ENCODE measurements at places on chromosomes 3 and 15.

- DNase-seq, result no peak
Observed at GRCh38 chr3:249587-250262, 53.2 kb downstream of the CHL1 start.

DNA sequence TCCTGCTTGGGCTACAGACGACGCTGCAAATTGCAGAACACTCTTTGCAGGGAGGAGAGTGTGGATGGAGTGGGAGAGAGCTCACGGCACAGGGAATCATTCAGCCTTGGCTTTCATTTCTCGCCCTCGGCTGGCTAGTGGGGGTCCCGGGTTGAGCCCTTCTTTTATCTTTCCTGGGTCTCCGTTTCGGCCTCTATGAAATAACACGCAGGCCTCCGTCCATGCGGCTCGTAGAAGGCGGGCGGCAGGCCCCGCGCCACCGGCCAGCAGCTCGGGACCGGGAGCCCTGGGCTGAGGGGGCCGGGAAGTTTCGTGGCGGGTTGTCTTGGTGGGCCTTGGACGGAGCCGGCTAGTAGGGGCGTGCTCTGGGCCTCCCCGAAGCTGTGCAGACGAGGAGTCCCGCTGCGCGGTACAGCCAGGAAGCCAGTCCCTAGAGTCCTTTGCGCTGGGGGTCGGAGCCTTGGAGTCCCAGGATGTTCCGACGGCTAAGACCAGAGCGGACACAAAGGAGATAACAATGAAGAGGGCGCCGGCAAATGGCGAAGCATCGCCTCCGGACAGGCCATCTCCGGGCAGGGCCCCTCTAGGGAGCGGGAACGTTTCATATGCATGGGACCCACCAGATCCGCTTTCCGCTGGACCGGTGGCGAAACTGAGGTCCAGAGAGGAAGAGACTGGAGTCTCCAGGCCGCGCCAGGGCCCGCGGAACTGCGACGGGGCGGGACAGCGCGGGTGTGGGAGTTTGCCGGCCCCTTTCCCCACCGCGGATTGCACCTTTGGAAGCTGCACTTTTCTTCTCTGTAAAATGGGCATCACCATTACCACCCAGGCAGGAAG is 4.3 kb downstream of the RNU6-1 start:
- no peak for DNase-seq

DNA sequence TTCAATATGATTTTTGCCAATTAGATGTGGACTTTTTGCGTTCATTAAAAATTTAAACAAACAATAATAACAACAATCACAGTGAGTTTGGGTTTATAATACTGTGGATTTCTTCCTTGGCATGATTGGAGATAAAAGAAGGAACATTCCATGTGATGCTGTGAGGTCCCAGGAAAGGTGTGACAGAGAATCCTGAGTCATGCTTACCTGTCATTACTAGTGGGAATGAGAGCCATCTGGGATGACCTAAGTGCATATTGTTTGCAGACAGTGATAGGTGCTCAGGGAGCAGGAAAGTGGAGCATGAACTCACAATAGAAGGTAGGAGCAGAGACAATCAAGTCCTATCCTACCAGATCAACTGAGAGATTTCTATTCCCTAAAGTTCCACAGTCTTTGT is 766.5 kb upstream of the CFAP20DC start:
- no peak for DNase-seq

DNA sequence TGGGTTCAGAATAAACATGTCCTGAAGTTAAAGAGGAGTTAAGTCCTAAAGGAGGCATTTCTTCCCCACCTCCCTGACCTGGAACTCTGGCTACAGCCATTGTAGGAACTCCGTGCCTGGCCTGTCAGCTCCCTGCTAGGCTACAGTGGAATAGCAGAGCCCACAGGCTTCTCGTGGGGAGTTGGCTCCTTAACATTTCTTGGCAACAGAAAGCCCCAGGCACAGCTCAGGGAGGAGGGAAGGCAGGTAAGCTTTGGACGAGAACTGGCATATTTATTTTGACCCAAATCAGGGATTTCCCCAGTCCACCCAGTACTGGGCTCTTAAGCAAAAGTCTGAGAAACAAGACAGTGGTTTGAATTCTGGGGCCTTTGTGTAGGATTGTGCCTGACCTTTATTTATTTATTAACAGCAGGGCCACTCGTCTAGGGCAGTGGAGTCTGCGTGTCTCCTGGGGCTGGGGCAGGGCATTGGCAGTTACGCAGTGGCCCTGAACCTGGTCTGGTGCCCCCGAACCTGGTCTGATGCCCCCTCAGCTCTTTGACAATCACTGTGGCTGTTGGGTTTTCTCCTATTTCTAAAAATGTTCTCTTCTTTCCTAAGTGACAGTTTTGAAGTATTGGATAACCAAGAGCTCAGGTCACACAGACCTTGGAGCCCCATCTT is 7.9 kb upstream of the ISG20 start:
- no peak for DNase-seq

- no peak for DNase-seq
Observed at GRCh38 chr3:139797724-139798343, 120.1 kb upstream of the NMNAT3 start.

- no peak for DNase-seq
Observed at GRCh38 chr3:189572249-189572648, 58.9 kb upstream of the TP63 start.

DNA sequence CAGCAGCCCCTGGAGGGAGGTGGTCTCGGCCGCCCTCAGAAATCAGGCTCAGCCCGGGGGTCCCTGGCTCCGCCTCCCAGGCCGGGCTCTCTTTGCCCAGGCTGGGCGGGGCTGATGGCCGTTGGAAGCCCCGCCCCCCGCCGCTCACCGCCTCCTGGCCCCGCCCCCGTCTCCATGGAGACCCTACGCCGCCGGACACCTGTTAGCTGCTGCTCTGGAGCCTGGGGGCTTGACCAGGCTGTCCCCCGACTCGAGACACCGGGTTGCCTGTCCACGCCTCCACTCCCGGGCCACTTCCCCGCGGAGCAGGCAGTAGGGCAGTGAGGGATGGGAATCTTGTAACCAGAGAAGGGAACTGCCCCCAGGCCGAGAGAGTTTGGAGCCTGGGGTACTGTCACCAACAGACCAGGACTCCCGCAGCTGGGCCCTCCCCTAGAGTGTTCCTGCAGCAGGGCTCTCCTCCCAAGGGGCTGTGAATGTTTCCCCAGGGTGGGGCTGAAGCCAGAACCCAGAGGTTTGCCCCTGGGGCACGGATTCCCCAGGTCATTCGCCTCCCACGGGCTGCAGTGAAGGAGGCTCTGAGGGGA is 27.8 kb upstream of the RPL32 start:
- no peak for DNase-seq

DNA sequence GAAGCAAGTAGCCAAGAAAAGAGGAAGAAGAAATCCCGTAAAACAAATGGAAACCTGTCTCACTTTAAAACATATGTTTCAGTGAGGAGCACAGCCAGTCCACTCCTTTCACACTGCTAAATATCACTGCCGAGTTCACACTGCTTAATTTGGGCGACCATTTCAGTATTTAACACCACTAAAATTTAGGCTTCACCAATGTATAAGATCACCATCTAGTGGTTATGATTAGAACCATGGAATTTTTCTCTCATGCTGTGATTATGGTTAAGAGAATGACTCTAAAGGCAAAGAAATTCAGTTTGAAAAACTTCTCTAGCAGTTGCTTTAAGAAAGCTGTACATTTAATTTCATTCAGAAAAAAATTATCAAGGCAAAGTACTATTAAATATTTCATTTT is 16.6 kb downstream of the SLC4A7 start:
- no peak for DNase-seq

DNA sequence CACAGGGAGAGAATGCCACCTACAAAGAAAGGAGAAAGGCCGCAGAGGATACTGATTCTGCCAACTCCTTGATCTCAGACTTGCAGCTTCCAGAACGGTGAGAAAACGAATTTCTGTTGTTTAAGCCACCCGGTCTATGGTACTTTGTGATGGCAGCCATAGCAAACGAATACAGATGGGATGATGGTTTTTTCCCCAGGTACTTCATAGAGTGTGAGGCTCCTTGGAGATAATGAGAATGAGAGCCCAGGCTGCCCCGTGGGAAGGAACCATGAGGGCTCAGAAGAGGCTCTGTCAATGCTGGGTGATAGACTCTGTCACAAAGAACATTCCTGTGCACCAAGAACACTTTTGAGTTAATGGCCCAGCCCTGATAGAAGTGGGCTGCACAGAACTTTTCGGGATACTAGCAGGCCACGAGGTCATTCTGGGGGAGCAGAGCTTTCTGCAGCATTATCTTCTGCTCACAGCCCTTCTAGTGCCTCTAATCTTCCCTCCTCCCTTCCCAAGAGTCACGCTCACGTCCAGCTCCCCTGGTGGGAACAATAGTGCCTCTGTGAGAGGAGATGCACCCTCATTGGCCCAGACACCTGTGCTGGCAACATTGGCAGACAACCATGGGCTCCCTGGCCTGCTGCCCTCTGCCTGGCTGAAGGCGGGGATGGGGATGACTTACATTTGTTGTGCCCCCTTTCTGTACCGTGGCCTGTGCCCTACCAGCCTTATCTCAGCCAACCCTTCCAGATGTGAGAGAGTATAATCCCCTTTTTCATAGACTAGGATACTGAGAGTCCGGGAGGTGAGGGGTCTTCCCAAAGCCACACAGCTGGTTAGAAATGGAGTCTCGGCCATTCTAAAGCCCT is 5.2 kb upstream of the RLBP1 start:
- DNase-seq, result no peak

All from DMS 273 treated with DMSO at 0.1 percent for 48 hours (cell line).